Stimulated activated CD4-positive, alpha-beta T cell treated with anti-CD3 and anti-CD28 coated beads, TNF-alpha, amount 100 ng/mL, for 4 hours (primary cell): ENCODE measurements at places on chromosomes 2 and 18.

DNA sequence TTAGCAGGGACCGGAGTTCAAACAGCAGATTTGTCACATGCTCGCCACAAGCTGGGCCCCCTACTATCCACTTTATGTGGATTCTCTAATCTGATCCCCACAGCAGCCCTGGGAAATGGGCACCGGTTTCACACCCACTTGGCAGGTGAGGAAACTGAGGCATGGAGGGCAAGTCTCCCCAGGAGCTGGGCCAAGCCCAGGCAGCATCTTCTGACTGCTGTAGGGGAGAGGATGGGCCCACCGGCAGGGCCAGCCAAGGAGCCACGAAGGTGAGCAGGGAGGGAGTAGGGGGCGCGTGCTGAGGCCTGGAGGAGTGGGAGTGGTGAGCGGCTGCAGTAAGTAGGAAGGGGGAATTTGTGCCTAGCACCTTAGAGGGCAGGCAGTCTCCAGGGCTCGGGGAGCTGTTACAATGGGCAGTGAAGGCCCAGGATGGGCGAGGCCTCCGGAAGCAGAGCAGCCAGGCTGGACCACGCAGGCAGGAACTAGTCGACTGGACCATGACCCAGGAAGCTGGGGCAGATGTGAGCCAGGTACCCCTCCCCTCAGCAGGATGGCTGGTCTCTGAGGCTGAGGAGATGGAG lies 37.1 kb downstream of the COA5 start:
- no peak for DNase-seq

DNA sequence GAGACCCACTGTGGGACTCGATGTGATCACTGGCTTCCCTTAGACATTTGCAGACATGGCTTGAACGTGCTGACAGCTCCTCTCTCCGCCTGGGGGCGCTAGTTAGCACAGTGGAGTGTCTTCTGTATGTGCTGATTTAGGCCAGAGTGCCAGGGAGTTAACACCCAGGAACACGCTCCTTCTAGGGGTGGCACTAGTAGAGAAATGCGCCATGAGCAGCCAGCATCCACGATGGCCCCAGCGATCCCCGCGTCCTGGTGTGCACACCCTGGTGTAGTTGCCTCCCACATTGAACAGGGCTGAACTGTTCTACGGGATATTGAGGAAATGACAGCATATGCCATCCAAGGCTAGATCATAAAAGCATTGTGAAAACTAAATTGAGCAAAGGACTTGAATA lies 11.4 kb upstream of the NMUR1 start:
- no peak for DNase-seq

DNA sequence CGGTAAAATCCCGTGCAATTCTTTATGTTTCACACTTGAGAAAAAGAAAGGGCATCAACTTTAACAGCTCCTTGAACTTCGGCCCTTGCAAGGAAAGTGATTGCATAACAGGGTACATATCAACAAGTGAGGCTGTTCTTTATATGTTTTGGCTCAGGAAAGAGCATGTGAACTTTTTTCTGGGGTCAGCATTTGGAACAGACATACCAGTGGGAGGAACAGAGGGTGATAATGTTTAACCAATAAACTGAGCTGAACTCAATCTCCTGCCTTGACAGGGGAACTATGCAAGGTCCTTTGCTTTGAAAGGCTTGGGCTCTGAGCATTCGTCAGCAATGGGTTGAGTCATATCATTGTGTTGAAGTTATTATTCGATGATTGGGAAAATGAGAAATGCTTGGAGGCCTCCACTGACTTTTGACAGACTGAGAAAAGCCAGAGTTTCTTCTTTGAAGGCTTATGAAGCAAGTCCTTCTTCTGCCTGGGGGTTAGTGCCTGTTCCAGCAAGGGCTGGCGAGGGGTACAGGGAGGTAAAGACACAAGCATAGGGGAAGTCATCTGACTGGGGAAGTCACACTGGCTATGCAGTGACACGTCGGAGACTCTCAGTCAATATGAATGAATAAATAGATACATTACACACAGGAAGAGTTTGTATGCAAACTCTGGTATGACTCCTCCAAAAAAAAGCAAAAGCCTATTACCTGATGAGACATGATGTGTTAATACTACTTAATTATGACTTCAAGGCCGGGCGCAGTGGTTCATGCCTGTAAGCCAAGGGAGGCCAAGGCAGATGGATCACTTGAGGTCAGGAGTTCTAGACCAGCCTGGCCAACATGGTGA lies 57.2 kb downstream of the CYB5A start:
- no peak for DNase-seq

- no peak for DNase-seq
Measured at GRCh38 chr2:99953750-99954149, 188.6 kb downstream of the AFF3 start.

DNA sequence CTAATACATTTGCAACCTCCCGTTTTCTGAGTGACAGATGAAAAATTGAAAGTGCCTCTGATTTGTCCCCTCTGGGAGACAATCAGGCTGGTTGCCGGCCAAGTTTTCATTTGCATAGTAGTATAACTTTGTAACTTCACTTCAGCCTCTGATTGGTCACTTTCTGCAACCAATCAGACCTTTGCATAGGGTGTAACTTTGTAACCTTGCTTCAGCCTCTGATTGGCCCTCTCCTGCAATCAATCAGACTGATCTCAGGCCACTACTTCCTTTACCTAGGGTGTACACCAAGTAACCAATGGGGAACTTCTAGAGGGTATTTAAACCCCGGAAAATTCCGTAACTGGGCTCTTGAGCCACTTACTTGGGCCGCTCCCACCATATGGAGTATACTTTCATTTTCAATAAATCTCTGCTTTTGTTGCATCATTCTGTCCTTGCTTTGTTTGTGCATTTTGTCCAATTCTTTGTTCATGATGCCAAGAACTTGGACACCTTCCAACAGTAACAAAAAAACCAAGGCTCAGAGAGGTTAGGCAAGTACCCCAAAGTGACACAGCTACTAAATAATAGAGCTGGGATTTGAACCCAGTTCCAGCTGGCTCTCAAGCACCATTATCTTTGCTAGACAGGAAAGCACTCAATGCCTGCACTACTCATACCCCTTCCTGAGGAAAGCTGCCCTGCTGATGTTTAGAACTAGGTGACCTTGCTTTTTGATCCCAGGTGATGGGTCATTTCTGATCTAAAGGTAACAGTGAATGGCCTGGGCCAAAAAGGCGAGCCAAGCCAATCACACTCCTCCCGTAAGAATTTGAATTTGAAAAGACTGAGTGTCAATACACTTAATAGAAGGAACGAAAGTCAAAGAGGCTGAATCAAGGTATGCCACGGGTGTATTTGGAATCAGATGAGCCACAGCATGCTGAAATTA lies 10.9 kb upstream of the MYOM1 start:
- no peak for DNase-seq

DNA sequence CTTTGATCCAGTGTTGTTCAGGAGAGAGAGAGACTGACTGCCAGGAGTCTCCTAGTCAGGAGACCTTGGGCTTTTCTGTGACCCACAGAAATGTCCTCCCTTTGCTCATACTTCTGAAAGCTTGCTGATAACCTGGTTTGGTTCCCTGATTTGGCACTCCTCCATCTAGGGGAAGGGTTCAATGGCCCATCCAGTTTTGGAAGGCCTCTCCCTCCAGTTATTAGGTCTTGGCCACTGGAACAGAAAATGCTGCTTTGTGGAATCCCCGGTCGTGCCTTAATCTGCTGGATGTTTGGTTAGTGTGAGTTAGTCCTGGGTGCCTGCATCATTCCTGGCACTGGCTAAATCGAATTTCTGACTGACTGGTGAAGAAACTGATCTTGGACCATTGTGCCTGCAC lies 35.7 kb downstream of the KDM3A start:
- DNase-seq, result no peak

GRCh38 chr2:173427887-173428668 lies 73.4 kb downstream of the CDCA7 start:
- no peak for DNase-seq

DNA sequence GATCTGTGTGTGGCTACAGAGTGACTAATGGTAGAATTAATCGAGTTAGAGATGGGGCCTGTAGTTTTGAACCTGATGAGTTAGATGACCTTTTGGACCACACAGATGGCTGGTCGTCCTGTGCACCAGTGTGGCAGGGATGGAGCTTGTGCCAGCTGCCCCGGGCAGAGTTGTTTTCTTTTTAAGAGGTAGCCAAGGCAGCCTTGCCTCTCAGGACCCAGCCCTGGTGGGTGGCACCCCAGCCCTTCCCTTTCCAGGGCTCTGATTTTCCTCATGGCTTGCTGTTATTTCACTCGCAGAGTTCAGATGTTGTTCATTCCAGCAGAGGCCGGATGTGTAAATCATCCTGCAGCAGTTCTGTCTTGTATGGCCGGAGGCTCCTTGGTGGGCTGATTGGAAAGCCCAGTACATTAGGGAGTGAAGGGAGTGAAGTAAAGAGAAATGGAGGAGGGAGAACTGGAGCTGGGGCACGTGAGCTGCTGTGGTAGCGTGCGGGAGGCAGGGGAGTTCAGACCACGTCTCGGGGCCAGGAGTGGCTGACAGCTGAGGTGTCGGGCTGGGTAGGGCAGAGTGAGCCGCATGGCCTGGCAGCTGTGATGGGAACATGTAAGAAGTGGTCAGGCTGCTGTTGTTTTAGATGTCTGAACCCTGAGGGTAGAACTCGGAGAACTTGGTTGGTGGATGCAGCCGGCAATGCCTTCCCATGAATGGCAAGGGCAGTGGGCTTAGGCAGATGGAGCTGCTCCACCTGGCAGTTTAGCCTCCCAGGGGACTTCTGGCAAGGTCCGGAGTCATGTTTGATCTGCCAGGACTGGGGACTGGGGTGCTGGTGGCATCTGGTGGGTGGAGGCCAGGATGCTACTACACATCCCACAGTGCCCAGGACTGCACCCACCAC lies 28.8 kb downstream of the ASAP2 start:
- no peak for DNase-seq

DNA sequence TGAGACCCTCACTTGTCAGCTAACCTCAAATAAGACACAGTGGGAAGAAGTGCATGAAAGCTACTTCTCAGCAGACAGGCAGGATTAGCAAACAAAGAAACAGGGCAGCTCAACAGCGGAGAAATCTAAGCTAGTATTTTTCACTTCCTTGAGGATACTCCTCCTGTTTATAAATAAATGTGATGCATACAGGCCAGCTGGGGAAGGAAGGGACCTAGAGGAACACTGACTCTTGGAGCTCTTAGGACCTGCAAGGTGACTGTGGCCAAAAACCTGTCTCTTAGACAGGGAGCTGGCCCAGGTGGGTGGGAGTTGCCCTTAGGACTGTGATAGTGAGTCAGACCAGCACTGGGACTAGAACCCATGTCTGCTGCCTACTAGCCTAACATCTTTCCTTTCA lies 4.8 kb downstream of the REEP1 start:
- DNase-seq, result no peak

DNA sequence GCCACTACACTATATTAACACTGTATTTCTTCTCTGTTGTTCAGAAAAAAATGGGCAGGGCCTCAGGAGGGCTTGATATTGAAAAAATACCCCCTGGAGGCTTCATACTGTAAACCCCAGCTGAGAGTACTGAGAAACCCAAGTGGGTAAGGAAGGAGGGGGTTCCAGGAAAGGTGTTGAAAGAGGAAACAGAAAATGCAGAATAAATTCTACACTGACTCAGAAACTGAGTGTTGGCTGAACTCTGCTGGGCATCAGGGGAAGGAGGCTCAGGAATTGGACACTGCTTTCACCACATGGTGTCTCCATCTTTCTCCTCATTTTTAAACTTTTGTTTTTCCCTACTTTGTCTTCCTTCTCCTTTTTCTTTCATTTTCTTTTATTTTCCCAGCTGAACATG lies 253.7 kb downstream of the DYM start:
- DNase-seq, result no peak

DNA sequence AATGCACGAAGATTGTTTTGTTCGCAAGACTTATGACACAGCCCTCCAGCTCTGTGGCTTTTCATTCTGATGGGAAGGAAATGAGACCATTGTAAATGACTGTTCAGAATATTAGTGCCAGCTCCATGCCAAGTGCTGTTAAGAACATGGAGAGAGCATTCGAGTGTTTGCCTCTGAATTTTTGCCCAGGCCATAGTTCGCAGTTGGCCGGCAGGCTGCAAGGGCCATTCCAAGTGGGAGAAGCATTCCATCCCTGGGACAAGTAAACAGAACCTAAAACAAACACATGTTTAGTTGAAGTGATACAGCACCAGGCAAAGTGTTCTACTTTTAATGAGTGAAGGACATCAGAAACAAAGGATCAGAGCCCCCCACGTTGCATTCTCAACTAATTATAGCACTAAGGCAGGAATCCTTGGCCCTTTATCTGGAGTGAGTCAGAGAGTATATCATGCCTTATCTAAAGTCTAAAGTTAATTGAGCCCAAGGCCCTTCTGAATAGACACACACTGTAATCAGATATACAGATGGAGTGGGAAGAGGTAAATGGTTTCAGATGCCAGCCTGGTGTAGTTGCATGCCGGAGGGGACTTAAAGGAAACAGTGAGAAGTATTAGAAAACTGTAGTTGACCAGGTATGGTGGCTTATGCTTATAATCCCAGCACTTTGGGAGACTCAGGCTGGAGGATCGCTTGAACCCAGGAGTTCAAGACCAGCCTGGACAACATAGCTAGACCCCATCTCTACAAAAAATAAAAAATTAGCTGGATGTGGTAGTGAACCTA lies 53.3 kb downstream of the NEDD4L start:
- no peak for DNase-seq

- DNase-seq, result no peak
Measured at GRCh38 chr2:55099878-55100820, 49.9 kb upstream of the RTN4 start.

GRCh38 chr2:113173542-113174375 lies at the start of gene PSD4:
Gene PSD4 (plus strand): TSS chr2:113173971. CDS start chr2:113182457, 8,486 bp downstream.
- peak; percentile 55 for DNase-seq

DNA sequence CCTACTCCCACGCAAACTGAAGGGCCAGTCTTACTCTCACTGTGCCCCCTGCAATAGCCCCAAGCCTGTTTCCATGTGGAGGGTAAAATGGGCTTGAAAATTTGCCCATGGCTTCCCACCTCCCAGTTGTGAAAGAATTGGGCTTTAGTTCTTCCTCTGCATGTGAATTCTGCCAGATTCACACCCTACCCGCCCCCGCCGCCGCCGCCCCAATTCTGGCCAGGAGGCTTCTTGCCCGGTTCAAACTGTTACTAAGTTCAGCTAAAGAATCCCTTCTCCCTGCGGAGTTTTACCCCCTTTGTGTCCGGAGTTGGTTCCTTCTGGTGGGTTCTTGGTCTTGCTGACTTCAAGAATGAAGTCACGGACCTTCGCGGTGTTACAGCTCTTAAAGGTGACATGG lies 25.5 kb upstream of the SAP130 start:
- DNase-seq, result no peak

- no peak for DNase-seq
Measured at GRCh38 chr2:240620859-240621258, 4.4 kb upstream of the GPR35 start.

GRCh38 chr18:70160073-70160678 lies 45.3 kb downstream of the RTTN start:
- no peak for DNase-seq

GRCh38 chr2:46456789-46457188 lies 22.6 kb upstream of the TMEM247 start:
- no peak for DNase-seq

DNA sequence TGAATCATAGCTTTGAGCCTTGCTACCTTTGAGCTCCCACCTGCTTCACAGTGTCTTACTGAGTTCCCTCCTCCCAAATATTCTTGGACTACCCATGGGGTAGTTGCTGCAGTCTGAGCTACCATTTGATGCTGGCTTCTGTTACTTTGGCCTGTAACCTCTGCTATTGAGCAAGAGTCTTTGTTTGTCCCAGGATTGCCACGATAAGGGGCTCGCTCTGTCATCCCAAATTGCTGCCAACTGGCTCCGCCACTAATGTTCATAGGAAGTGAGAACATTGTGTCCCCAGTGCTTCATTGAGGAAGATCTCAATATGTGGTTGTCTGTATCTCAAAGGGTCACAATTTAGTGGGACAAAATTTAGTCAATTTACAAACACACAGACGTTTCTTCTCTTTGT lies 103.8 kb downstream of the TRIM43 start:
- DNase-seq, result no peak
